ENCODE measurements at places on chromosomes 3 and 15.

DNA sequence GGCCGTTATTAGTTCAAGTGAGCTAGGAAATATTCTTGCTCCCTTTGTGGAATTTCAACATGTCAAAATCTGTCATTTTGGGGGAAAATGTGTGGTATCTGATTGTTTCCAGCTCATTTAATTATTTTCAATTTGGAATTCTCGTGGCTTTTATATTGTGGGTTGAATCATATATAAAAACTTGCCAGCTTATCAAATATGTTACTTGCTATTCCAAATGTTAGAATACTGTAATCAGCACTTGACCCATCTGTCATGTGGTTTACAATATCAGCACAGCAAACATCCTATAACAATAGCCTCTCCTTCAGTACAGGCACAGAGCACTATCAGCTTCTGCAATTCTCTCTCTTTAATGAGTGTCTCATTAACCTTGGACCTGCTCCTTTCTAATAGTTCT is 130.2 kb upstream of the FEZF2 start:
- DNase-seq, result no peak

GRCh38 chr15:74960995-74961588 is 4.5 kb upstream of the RPP25 start:
- DNase-seq, result no peak

DNA sequence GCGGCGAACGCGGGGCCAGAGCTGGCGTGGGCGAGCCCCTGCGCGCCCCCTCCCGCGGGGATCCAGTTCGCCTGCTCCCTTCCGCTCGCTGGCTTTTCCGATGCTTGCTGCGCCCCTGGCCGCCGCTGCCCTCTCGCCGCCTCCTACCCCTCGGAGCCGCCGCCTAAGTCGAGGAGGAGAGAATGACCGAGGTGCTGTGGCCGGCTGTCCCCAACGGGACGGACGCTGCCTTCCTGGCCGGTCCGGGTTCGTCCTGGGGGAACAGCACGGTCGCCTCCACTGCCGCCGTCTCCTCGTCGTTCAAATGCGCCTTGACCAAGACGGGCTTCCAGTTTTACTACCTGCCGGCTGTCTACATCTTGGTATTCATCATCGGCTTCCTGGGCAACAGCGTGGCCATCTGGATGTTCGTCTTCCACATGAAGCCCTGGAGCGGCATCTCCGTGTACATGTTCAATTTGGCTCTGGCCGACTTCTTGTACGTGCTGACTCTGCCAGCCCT is 721 bp downstream of the P2RY1 start:
- DNase-seq, result no peak

- DNase-seq, result no peak
These were observed 75.9 kb upstream of the RASGRF1 start for GRCh38 chr15:79166311-79166955.

GRCh38 chr15:68639926-68640600 is 61.3 kb downstream of the CORO2B start:
- no peak for DNase-seq

- no peak for DNase-seq
These were observed 162.5 kb upstream of the SOX2 start for GRCh38 chr3:181549266-181549665.

- DNase-seq, result no peak
These were observed 156.8 kb upstream of the UBE2E1 start for GRCh38 chr3:23648996-23649395.

DNA sequence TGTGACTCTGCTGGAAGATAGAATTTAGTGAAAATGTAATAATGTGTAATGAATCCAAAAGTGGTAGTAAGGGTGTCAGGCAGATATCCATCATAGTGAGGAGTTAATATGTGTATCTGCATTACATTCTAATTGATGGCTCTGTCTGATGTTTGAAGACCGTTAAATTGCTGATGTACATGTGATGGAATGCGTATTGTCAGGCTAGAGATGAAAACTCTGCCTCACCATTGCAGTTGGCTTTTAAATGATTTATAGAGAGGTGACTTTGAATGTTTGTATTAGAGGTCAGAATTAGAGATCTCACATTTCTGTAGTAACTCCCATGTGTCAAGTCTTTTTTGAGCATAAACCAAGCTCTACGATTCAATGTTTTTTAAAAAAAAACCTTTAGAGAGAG is 234.6 kb downstream of the NAALADL2 start:
- DNase-seq, result no peak

DNA sequence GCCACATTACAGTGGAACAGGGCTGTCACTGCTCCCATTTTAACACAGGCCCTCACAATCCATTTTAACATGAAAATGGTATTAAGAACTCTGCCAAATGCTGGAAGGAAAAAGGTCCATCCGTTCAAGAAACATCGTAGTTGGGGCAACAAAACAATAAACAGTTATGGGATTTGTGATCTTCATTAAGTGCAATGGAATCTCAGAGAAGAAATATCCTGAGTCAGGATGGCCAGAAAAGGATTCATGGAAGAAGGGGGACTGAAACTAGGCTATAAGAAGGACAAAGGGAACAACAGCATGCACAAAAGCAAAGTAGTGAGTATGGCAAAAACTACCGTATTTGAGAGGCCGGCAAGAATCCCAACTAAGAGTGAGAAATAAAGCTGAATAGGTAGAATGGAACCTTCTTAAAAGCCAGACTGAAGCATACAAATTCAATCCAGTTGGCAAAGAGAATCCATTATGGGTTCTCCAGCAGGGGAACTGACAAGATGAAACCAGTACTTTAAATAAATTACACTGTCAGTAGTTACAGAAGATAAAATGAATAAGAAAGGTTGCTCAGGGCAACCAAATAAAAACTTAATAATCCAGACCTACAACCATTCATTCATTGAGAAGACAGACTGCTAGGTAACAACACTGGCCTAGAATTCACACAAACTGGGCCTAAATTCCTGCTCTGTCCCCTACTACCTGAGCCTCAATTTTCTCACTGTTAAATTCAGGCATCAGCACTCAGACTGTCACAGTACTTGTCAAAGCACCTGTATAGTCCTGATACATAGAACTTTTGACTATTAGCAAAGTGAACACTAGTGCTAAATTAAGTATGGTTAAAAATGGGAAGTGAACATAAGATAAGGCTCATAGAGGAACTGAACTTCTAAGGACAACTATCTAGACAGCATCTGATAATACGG is 6.3 kb downstream of the TBL1XR1 start:
- DNase-seq, result no peak

- DNase-seq, result no peak
These were observed 9.3 kb downstream of the ZPLD1 start for GRCh38 chr3:102444101-102444500.

DNA sequence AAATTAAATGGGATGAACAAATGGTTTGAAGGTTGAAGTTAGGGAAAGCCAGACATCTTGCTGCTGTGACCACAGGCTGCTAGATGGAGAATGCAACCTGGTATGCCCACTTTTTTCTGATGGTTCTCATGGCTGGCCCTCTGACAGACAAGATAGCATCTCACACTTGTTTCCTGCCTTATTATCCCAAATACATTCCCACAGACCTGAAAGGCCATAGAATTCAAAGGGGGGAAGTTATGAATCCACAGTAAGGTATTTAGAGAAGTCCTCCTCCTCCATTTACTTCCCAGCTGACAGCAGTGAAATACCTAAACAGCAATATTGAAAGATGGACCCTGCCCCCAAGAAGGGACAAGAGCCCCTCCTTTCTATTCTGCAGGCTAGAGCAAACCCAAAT is 32.4 kb downstream of the LEO1 start:
- no peak for DNase-seq

- no peak for DNase-seq
These were observed 88.3 kb downstream of the MYO5A start for GRCh38 chr15:52440414-52440813.

GRCh38 chr3:36988356-36988755 is 4.6 kb downstream of the EPM2AIP1 start:
- DNase-seq, result no peak

- DNase-seq, result no peak
These were observed 38.6 kb downstream of the RFTN1 start for GRCh38 chr3:16474920-16475319.

- DNase-seq, result no peak
These were observed 100.8 kb downstream of the TPRG1 start for GRCh38 chr3:189272500-189273119.

GRCh38 chr3:66483409-66483906 is 17.4 kb downstream of the LRIG1 start:
- DNase-seq, result no peak

DNA sequence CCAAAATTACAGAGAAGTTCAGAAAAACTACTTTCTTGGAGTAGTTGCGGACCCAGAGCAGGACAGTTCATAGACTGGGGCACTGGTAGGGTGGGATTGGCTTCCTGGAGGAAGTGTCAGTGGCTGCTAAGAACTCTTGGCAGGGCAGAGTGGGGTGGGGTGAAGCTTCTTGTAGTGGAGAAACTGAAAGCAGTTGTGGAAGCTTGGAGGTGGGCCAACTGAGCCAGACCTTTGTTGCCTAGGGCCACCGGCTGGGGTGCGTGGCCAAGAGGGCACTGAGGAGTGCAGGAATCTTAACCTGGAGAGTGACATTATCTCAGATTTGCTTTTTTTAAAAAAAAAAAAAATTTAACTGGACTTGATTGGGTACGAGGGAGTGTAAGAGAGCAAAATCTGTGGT is 3.1 kb downstream of the KAT2B start:
- no peak for DNase-seq

DNA sequence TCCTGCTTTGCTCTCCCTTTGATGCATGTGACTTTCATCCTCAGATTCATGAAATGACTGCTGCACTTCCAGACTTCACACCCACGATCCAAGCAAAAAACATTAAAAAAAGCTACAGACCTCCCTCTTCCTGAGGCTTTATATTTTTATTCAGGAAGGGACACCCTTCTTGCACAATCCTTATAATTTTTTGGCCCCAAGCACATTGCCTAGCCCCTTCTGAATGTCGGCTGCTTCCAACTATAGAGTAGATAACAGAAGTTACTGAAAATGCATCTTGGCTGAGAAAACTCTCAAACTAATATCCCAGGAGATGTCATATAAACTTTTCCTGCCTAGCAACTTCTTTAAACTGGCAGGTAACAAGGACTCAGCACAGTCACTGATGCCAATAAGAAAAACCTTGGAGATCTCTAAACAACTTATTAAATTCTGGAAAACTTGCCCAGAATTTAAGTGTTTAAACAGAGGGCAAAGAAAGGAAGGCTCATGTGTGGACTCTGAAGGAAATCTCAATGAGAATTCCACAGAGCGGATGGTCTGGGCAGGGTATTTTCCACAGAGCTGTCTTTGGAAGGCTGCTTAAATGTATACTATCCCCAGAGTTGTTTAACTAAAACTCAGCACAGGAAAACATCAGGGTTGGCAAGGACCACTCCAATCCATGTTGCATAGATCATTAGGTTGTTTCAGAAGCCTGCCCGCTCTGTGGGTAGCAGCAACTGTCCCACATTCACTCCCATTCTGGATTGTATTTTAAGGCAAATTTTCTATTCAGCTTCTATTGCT is 746.8 kb upstream of the LMCD1 start:
- DNase-seq, result no peak

GRCh38 chr15:25714538-25714840 is 148.6 kb downstream of the ATP10A start:
- DNase-seq, result no peak

- no peak for DNase-seq
These were observed 48.9 kb upstream of the ZDHHC23 start for GRCh38 chr3:113898892-113899291.

DNA sequence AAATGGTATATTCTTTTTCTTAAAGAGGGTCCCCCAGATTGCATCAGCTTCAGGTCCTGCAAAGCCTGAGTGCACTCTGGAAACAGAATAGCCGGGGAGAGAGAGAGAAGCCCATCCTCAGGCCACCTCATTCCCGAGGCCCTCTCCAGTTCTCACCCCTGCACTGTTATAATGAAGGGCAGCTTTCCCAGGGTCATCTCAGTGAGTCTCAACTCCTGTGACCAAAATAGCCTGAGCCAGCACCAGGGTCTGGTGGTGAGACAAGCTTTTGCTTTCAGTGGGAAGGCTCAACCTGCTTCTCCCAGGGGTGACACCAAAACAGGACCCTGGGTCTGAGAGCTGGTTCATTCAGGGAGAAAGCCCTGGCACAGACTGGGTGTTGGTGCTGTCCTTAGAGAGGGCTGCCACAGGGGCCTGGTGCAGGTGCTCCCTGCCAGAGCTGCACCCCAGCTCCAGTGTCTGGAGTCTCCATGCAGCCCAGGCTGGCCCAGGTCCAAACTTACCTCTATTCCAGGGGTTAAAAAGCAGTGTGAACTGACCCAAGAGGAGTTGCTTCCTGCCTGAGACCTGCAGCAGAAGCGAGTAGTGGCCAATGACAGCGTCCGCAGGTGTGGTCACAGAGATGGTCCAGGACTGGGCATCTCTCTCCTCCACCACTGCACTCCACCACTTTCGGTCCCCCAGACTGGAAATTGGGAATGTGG is 6.1 kb downstream of the EPB42 start:
- no peak for DNase-seq

GRCh38 chr3:196813903-196814302 is 53.8 kb upstream of the SENP5 start:
- no peak for DNase-seq

GRCh38 chr3:38094999-38095398 is 41.9 kb downstream of the ACAA1 start:
- no peak for DNase-seq

- no peak for DNase-seq
These were observed 79.8 kb upstream of the PFN2 start for GRCh38 chr3:150050510-150050909.

GRCh38 chr15:46753946-46754345 is 963.4 kb upstream of the SEMA6D start:
- no peak for DNase-seq

DNA sequence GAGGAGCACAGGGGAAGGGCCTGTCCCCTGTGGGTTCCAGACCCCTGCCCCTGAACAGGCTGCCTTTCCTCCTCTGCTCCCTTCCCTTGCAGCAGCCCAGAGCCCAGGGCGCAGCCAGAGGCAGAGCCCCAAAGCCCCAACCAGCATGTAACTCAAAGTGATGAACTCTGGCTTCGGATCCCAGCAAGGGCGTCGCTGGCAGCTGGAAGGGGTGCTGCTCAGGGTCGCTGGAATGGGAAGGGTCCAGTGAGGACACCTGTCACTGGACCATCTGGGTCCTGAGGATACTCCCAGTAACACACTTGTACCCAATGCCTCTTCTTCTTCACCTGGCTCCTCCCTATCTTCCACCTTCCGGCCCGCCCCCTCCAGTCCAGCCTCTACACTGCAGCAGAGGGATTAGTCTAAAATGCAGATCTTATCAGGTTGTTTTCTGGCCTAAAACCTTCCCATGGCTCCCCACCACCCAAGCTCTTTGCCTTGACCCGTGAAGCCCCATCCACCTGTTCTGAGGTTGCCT is 64.0 kb downstream of the SLC6A1 start:
- no peak for DNase-seq

- no peak for DNase-seq
These were observed 32.1 kb downstream of the RBMS3 start for GRCh38 chr3:29312960-29313452.

DNA sequence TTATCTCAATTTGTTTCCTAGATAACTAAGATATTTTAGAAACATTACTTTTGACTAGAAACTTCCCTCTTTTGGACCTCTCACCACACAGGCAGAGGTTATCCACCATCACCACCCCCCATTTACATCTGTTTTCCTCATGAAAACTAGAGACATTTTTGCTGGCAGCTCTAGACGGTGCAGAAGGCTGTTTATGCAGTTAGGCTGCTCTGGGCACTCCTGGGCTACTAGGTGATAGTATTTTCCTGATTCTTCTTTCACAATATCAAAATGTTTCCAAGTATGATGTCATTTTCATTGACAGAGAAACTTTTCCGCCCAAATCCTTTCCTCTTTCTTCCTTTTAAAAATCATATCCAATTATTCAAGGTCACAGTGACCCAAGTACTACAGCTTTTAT is 67.1 kb downstream of the PLOD2 start:
- no peak for DNase-seq
